ENCODE measurements at places on chromosomes 4 and X.

DNA sequence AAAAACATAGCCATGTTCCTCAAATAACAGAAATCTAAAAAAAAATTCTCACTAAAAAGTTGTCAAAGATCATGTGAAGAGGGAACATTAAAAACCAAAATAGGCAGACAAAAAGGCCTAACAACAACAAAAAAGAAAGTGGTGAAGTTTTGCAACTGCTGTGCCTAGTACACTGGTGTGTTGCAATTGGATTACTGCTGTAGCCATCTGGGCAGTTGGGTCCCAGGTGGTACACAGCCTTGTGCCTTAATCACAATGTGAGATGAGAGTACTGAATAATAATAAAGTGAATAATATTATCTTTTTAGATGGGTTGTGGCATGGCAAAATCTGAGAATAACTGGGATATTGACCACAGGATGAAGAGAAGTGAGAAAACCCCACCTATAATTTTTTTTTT, 12.0 kb downstream of the C4orf54 start:
- DNase-seq, result no peak

DNA sequence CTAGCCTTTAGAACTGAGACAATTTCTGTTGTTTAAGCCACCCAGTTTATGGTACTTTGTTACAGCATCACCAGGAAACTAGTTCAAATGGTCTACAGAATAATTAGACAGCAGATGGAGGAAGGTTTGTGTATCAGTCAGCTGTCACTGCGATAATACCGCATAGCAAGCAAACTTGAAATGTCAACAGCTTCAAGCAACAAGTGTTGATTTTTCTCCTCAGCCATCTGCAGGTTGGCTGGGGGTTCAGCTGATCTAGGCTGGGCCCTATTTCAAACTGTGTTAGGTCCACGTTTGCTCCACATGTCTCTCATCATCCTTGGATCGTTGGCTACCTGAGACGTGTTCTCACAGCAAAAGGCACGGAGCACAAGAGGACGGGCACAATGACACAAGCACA, 19.2 kb upstream of the PHEX start:
- DNase-seq, result no peak

GRCh38 chr4:188082796-188083195, 26.6 kb downstream of the TRIML2 start:
- DNase-seq, result no peak

GRCh38 chr4:185846505-185847150, 34.6 kb upstream of the SORBS2 start:
- no peak for DNase-seq

GRCh38 chrX:16517039-16517605, 132.8 kb upstream of the S100G start:
- no peak for DNase-seq

- no peak for DNase-seq
Observed at GRCh38 chr4:2753436-2753835, 2.7 kb downstream of the TNIP2 start.

DNA sequence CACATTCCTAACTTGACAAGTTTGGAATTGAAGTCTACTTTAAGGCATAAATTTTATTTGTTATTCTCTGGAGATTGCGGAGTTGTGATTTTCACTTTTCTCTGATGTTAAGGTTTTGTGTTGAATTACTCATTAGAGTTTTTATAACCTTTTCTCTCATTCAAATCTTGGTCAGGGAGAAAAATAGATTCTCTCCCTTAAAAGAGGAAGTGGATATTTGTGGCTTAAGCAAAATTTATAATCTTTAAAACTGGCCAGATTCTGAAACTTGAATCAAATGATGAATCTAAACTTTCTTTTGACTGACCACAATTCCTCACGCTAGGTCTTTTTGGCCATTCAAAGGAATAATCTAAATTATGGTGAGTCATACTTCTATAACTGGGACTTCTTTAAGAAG, 361.4 kb downstream of the TEX13C start:
- no peak for DNase-seq

DNA sequence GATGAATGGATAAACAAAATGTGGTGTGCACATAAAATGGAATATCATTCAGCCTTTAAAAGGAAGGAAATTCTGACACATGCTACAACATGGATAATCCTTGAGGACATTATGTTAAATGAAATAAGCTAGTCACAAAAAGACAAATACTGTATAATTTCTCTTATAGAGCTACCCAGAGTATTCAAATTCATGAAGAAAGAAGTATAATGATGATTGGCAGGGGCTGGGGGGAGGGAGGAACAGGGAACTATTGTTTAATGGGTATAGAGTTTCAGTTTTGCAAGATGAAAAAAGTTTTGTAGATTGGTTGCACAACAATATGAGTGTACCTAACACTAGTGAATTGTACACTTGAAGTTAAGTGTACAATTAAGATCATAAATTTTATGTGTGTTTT, 153.9 kb upstream of the STK26 start:
- DNase-seq, result no peak

DNA sequence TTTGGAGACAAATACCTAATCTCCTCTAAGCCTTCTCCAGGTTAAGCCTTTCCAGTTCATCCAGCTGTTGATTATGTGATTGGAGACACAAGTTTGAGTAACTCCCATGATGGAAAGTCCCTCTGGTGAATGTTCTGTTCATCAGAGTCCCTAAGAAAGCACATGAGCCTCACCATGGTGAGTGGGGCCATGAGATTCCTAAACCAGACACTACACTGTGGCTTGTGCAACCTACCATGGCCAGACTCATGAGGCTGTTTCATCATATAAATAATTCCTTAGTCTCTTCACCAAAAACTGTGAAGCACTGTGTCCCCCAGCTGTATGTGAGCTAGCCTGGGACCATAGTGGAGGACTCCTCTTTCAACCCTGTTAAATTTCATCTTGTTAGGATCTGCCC, 14.4 kb downstream of the PKD2 start:
- DNase-seq, result no peak

DNA sequence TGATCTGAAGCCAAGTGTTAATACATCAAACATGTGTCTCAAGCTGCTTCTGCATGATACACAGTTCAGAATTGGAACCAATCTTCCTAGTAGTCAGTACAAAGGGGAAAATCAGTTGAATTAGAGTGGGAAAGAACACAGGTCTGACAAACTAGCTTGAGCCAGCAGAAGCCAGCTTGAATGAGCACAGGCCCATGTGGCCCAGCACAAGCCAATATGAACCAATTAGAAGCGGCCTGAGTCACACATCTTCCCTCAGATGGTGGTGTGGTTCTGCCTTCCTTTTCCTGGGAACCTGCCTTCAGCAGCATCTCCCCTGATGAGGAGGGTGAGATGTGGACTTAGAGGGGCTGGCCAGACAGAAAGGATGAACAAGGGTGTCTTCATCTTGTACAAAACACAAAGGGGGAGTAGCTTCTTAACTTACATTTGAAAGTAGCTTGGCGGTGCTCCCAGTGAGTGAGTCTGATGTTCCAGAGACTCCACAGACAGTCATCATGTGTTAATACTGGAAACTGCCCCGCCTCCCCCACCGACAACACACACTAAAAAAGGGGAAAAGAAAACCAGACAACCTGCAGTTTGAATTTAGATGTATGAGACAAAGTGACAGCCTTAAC, 72.0 kb downstream of the FRMPD4 start:
- no peak for DNase-seq

- DNase-seq, result no peak
Observed at GRCh38 chr4:165301833-165302232, 25.6 kb upstream of the MSMO1 start.

- DNase-seq, result no peak
Observed at GRCh38 chrX:107750861-107751445, 24.6 kb downstream of the TSC22D3 start.

DNA sequence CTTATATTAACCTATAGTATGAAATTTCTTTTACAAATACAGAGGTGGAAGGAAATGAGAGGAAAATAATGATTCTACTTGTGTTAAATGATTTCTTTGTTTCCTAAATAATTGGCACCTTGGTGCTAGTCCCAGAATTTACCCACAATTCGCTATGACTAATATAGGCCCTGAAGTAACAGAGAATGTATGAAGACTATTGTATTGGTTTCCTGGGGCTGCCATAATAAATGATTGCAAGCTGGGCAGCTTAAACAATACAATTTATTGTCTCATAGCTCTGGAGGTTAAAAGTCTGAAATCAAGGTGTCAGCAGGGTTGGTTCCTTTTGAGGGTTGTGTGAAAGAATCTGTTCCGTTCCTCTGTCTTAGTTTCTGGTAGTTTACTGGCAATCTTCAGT, 74.8 kb upstream of the GPRIN3 start:
- no peak for DNase-seq

GRCh38 chrX:151359931-151360871, 36.8 kb upstream of the VMA21 start:
- DNase-seq, result no peak

- no peak for DNase-seq
Observed at GRCh38 chr4:112633477-112634235, 3.1 kb downstream of the ZGRF1 start.

GRCh38 chr4:177214935-177215334, 94.7 kb upstream of the NEIL3 start:
- DNase-seq, result no peak

GRCh38 chr4:43763029-43763610, 685.5 kb downstream of the KCTD8 start:
- DNase-seq, result no peak

DNA sequence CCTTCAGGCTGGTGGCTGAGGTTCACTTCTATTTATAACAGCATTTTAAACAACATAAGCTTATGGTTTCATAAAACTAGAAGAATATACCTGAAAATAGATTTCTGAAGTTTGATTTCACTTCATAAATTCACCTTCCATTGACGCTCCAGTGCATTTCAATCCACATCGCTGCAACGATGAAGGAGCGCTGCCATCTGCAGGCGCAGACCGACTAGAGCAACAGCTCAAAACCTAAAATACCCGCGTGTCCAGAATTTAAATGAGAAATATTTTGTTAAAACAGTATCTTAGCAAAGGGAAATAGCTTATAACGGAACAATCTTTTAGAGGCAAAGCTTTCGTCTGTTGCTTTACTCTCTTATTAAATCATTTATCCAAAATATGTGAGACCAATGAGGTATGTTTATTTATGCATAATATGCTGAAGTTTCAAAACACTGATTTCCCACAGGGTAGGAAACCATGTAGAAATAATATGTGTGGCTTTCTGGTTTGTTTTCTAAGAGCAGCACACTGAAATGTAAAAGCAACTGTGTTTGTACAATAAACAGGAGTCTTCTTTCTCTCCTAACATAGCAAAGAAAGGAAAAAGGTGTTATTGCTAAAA, 816.4 kb upstream of the FRG1 start:
- DNase-seq, result no peak

- no peak for DNase-seq
Observed at GRCh38 chr4:177016541-177017141, 223.9 kb upstream of the VEGFC start.

- DNase-seq, result no peak
Observed at GRCh38 chrX:25523574-25524540, 508.1 kb upstream of the ARX start.

Data from stimulated activated CD8-positive, alpha-beta memory T cell treated with anti-CD3 and anti-CD28 coated beads, Interleukin-4, amount 100 ng/mL, for 4 hours (primary cell).